Neural crest cell (in vitro differentiated cells): ENCODE measurements at places on chromosomes 2 and 18.

- no peak for DNase-seq
Observed at GRCh38 chr2:108634576-108635160, 84.6 kb upstream of the RANBP2 start.

GRCh38 chr2:118059919-118060478, 28.3 kb upstream of the INSIG2 start:
- no peak for DNase-seq

GRCh38 chr18:32730620-32731091, 42.2 kb downstream of the KLHL14 start:
- DNase-seq, result no peak

GRCh38 chr2:8548619-8549150, 133.2 kb upstream of the ID2 start:
- DNase-seq, result no peak

DNA sequence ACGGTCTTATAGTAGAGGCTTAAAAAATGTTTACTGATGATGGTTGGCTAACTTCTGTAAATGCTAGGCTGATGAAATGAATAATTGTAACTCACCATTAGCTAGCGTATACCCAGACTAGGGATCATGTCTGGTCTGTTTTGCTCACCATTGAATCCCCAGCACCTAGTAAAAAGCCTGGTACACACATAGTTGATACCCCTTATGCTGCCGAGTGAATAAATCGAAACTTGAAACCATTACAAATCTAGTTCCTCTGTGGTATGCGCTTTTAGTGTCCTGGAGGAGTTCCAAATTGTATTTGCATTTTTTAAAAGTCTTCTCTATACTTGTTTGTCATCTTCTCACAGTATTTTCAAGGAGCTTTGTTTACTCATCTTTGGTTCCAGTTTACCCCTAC, 1.3 kb downstream of the TAF1B start:
- DNase-seq, result no peak

- DNase-seq, result no peak
Observed at GRCh38 chr18:50189160-50189559, 5.8 kb downstream of the MYO5B start.

- no peak for DNase-seq
Observed at GRCh38 chr2:234051374-234052070, 1.0 kb downstream of the SPP2 start.

DNA sequence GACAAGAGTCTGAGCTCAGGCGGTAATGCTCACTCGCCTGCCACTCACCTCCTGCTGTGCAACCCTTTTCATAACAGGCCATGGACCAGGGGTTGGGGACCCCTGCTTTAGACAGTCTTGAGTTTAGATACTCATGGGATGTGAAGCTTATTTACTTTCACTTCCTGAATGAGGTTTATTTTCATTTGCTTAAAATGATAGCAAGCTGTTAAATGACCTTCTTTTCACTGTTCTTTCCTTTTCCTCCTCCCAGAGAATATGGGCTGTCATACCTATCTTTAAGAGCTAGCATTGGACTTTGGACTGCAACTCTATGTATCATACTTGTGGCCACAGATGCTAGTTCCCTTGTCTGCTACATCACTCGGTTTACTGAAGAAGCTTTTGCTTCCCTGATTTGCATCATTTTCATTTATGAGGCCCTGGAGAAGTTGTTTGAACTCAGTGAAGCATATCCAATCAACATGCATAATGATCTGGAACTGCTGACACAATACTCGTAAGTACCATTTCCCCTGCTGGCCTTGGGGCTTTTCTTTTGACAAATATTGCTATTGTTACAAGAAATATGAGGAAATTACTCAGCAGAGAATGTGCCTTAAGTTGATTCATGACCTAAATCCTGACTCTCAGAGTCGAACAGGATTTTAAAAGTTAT, 168.5 kb downstream of the DPP4 start:
- no peak for DNase-seq

DNA sequence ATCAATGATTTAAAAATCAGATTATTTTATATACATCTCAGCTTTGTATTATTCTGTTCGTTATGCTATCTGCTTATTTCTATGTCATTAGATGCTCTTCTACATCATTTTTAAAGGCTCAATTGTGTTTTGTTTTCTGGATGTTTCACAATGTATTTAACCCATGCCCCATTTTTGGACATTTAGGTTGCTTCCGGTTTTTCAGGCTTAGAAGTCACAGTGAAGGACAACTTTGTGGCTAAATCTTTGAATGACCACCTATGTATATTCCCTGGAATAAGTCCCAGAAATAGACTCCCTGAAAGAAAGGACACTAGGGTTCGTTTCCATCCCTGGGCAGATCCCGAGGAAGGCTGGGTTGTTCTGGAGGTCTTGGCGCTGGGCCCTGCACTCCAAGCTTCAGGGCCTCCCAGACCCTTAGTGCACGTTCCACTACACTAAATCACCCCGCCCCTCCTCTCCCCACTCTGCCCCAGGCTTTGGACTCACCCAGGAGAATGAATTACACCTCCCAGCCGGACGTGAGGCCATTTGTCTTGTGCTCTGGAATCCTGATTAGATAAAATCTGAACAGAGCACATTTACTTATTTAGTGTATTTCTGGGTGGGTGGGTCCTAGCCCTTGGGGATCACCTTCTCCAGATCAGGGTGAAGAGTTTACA, 188.2 kb downstream of the ZFP36L2 start:
- DNase-seq, result no peak

GRCh38 chr18:7338846-7339245, 108.0 kb downstream of the LRRC30 start:
- DNase-seq, result no peak
